HepG2 (cell line): ENCODE measurements at places on chromosomes 1 and 21. TPM values are rescaled to one million over a fixed set of nuclear protein-coding genes. Genes with fewer than 3 reads are reported as not detected.

- H3K36me3 ChIP-seq = no peaks in the 10 kb centered on the region
- peaks cover 10% of the 10 kb centered on the region; the same call in 1 of the 3 replicates for H3K27me3 ChIP-seq
- H3K27ac ChIP-seq = no peak overlapping the region
- no peaks in the 10 kb centered on the region for H3K4me1 ChIP-seq
- DNase-seq = no peak
These were observed 97.6 kb downstream of the EPHB2 start for GRCh38 chr1:22808186-22808675.

DNA sequence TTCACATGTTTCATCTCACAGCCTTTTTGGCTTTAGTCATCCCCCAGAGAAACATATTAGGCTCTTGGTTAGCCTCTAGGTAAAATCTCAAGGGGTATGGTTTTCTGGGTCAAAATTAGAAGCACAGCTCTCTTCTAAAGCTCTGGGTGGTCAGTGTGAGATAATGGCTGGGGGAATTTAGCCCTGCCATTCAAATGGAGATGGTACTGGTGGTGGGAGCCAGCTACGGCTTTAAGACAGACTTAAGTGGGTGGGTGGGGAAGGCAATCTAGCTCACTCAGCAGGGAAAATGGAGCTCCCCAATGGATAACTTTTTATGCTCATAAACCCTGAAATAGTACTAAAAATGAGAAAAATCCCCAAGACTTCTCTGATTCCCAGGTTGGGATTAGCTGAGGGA, 5.7 kb downstream of the TEX38 start:
- no peak overlapping the region for H3K4me3 ChIP-seq
- DNase-seq = no peak
- peaks cover 40% of the 10 kb centered on the region; the same call in 2 of the 3 replicates for H3K36me3 ChIP-seq

GRCh38 chr1:198151688-198152087, 5.1 kb upstream of the NEK7 start:
- no peak overlapping the region for H3K27ac ChIP-seq
- no peak for DNase-seq
- no peak overlapping the region for H3K4me3 ChIP-seq
- no peaks in the 10 kb centered on the region for H3K27me3 ChIP-seq
- H3K36me3 ChIP-seq = no peaks in the 10 kb centered on the region

DNA sequence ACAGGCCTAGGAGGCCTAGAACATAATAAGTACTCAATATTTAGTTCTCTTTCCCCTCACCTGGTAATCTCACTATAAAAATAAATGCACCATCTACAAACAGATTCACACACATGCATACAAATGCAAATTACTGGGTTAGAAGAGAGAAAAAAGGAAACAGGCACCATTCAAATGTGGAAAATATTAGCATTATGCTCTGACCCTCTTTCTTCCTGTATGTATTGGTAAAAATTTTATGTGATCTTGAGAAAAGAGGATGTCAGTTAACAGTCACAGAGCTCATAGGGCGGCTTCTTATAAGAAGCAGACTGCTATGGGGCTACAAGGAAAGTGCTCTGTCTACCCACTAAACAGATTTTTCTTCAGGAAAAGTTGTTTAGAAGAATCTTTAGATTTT, 565.4 kb downstream of the LMO4 start:
- H3K4me3 ChIP-seq = no peak overlapping the region
- H3K36me3 ChIP-seq = no peaks in the 10 kb centered on the region
- no peak for DNase-seq
- no peaks in the 10 kb centered on the region for H3K4me1 ChIP-seq
- no peak overlapping the region for H3K27ac ChIP-seq

DNA sequence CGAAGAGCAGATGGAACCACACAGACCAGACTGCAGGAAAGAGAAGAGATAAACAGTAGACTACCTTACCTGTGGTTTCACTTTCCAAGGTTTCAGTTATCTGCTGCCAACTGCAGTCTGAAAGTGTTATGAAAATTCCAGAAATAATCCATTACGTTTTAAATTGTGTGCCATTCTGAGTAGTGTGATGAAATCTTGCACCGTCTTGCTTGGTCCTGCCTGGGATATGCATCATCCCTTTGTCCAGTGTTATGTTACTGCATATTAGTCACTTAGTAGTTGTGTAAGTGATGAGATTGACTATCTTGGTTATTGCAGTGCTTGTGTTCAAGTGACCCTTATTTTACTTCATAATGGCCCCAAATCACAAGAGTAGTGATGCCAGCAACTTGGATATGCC, 33.9 kb downstream of the DNAJC6 start:
- peaks cover 12% of the 10 kb centered on the region for H3K4me1 ChIP-seq
- H3K36me3 ChIP-seq = no peaks in the 10 kb centered on the region
- H3K27me3 ChIP-seq = no peaks in the 10 kb centered on the region
- H3K27ac ChIP-seq = no peak overlapping the region

- H3K4me3 ChIP-seq = no peak overlapping the region
- 0 out of 3 replicates have a peak, but pooled peaks cover 4% of the 10 kb centered on the region for H3K27me3 ChIP-seq
- H3K36me3 ChIP-seq = no peaks in the 10 kb centered on the region
- no peak for DNase-seq
- no peaks in the 10 kb centered on the region for H3K4me1 ChIP-seq
These were observed 37.9 kb upstream of the EEIG2 start for GRCh38 chr1:108521990-108522393.

DNA sequence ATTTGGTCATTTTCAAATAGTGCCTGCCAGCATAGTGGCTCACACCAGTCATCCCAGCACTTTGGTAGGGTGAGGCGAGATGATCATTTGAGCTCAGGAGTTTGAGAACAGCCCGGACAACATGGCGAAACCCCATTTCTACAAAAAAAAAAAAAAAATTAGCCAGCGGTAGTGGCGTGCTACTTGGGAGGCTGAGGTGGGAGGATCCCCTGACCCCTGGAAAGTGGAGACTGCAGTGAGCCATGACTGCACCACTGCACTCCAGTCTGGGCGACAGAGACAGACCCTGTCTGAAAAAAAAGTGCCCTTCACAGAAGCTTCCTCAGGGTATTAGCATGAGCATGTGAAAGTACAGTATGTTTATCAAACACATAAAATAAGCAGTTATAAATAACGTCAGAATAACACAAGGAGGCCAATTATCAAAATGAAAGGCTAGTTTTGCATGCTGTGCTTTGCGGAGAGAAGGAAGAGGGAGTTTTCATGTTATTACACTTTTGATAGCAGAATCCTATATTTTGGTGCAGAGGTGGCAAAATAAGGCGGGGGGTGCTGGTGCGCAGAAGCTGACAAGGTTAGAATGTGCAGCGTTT, 781 bp upstream of the METTL13 start:
- DNase-seq = no peak
- peak overlapping the region; percentile 85 for H3K27ac ChIP-seq
- H3K4me1 ChIP-seq = peaks cover 35% of the 10 kb centered on the region

DNA sequence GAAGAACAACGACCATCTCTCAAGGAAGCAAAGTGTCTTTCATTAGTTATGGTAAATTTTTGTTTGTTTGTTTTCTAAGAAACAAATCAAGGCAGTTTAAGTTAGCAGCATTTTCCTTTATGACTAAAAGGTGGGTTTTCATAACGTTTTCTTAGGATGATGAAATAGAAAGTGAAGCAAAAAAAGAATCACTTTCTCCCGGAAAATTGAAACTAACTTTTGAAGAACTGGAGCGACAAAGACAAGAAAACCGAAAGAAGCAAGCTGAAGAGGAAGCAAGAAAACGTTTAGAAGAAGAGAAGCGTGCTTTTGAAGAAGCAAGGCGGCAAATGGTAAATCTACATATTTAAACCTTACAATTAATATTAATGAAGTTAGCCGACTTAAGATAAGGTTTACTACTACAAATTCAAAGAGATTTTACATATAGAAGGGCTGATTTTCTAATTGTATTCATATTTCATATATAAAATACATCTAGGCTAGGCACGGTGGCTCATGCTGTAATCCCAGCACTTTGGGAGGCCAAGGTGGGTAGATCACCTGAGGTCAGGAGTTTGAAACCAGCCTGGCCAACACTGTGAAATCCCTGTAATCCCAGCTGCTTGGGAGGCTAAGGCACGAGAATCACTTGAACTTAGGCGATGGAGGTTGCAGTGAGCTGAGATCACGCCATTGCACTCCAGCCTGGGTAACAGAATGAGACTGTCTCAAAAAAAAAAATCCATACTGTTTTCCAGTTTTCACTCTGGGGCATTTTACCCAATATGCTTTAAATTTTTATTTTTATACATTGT, 38.3 kb downstream of the NEXN start:
- H3K27ac ChIP-seq = no peak overlapping the region
- no peak for DNase-seq
- no peaks in the 10 kb centered on the region for H3K36me3 ChIP-seq
- H3K4me3 ChIP-seq = no peak overlapping the region
- H3K27me3 ChIP-seq = no peaks in the 10 kb centered on the region

DNA sequence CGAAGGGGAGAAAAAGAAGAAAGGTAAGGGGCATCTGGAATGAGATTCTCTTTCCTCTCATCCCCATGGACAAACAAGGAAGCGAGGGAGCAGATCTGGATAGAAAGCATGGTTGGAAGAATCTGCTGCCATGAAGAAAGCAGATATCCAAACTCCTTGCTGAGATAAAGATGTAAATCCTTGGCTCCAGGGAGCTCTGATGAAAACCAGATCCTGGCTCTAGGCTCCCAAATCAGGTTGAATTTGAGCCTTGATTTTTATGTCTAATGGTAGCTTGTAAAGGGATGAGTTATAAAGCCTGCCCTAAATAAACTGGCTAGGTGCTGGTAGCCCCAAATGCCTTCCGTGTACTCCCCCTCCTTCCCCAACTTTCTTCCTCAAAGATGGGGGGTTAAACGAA, 64.1 kb upstream of the LAX1 start:
- H3K27ac ChIP-seq = no peak overlapping the region
- H3K27me3 ChIP-seq = no peaks in the 10 kb centered on the region
- no peak for DNase-seq
- H3K4me1 ChIP-seq = no peaks in the 10 kb centered on the region
- no peak overlapping the region for H3K4me3 ChIP-seq

DNA sequence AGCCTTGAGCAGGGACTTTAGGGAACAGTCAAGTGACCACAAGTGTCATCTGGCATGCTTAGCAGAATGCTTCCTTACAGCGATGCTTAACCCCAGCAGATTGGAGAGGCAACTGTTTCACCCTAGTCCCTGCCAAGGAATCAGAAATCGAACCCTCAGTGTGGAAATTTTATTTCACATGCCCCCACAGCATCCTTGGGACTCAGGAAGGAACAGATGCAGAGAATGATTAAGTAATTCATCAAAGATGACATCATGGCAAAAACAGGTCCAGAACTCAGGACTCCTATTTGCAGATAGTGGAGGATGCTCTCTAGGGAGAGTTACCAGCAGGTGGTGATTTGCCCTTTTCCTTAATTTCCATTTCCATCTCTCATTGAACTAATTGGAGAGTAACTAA, 333.0 kb upstream of the KAZN start:
- H3K27ac ChIP-seq = no peak overlapping the region
- DNase-seq = no peak
- H3K27me3 ChIP-seq = peaks cover 12% of the 10 kb centered on the region; the same call in 2 of the 3 replicates
- no peak overlapping the region for H3K4me3 ChIP-seq
- no peaks in the 10 kb centered on the region for H3K4me1 ChIP-seq

- no peak overlapping the region for H3K4me3 ChIP-seq
- H3K27me3 ChIP-seq = no peaks in the 10 kb centered on the region; the same call in 1 of the 2 replicates
- H3K4me1 ChIP-seq = no peaks in the 10 kb centered on the region
- H3K27ac ChIP-seq = no peak overlapping the region
- no peak for DNase-seq
- no peaks in the 10 kb centered on the region for H3K36me3 ChIP-seq
These were observed 6.9 kb upstream of the PLA2G2D start for GRCh38 chr1:20126041-20126805.

GRCh38 chr1:11772458-11772857, 10.5 kb downstream of the C1orf167 start:
- no peaks in the 10 kb centered on the region for H3K36me3 ChIP-seq
- H3K27ac ChIP-seq = no peak overlapping the region
- H3K4me3 ChIP-seq = no peak overlapping the region
- H3K4me1 ChIP-seq = peaks cover 12% of the 10 kb centered on the region

- no peaks in the 10 kb centered on the region for H3K36me3 ChIP-seq
- 0 out of 3 replicates have a peak, but pooled peaks cover 6% of the 10 kb centered on the region for H3K27me3 ChIP-seq
- H3K4me3 ChIP-seq = peak overlapping the region; percentile 36; the same call in 1 of the 2 replicates
- no peak for DNase-seq
- H3K4me1 ChIP-seq = peaks cover 75% of the 10 kb centered on the region
- H3K27ac ChIP-seq = no peak overlapping the region
These were observed 41.7 kb upstream of the RAB4A start for GRCh38 chr1:229229137-229229720.

DNA sequence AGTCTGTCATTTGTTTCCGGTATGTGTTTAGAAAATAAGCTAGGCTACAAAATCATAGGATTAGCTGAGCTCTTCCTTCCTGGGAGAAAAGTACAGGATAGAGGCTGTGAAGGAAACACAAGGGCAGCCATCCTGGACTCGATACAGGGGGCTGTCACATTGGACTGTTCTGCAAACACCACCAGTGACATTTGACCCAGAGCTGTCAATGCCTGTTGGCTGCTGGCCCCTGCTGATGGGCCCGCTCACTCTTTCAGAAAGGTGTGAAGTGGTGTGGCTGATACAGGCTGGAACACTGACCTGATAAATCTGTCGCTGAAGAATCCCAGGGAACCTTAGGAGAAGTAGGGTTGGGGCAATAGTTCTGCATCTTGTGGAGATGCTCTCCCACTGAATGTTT, 183.1 kb downstream of the RHOU start:
- H3K27ac ChIP-seq = no peak overlapping the region
- peak; percentile 33 for DNase-seq
- no peaks in the 10 kb centered on the region for H3K36me3 ChIP-seq
- H3K4me3 ChIP-seq = no peak overlapping the region

GRCh38 chr21:39454949-39455668, 3.3 kb downstream of the SH3BGR start:
- no peaks in the 10 kb centered on the region for H3K36me3 ChIP-seq
- no peak overlapping the region for H3K27ac ChIP-seq
- H3K27me3 ChIP-seq = no peaks in the 10 kb centered on the region
- H3K4me3 ChIP-seq = no peak overlapping the region
- no peak for DNase-seq
- 0 out of 2 replicates have a peak, but pooled peaks cover 7% of the 10 kb centered on the region for H3K4me1 ChIP-seq

CASZ1 gene
- total RNA-seq = 2.3 and 3.7 TPM in 2 replicates

LACTBL1 gene
- 0.90 and 1.3 TPM in 2 replicates for total RNA-seq

OR2L2 gene
- not detected in 2 replicates for total RNA-seq

PDZK1IP1 gene
- total RNA-seq = 0.24 TPM in 1 of 2 replicates, not detected in the other

LCE2C gene
- total RNA-seq = not detected in 2 replicates
